ENCODE measurements at places on chromosomes 1 and 21.

GRCh38 chr1:176178316-176178715 lies 28.8 kb downstream of the COP1 start:
- no peak for DNase-seq

DNA sequence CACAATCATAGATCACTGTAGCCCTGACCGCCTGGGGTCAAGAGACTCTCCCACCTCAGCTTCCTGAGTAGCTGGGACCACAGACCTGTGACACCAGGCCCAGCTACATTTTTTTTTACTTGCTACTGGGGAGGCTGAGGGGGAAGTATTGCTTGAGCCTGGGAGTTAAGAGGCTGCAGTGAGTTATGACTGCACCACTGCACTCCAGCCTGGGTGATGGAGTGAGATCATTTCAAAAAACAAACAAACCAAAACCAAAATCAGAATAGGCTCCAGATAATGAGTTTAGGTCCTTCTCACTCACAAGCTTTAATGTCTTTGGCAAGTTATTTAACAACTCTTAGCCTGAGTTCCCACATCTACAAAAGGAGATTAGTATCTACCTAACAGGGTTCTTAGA lies 22.8 kb downstream of the WDR26 start:
- no peak for DNase-seq

DNA sequence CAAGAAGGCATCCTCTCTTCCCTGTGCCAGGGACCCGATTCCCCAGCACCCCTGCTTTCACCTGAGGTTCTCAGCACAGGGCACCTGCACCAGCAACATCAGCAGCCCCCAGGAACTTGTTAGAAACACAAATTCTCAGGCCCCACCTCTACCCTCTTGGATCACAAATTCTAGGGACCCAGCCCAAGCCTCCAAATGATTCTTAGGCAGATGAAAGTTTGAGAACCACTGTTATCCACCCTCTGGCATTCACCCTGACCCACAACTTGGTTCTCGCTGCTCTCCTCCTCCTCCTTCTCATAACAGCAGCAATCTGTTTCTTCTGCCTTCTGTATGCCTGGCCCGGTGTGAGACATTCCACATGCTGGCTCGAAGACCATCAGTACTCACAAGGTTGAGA lies 60.3 kb upstream of the HIVEP3 start:
- DNase-seq, result no peak

DNA sequence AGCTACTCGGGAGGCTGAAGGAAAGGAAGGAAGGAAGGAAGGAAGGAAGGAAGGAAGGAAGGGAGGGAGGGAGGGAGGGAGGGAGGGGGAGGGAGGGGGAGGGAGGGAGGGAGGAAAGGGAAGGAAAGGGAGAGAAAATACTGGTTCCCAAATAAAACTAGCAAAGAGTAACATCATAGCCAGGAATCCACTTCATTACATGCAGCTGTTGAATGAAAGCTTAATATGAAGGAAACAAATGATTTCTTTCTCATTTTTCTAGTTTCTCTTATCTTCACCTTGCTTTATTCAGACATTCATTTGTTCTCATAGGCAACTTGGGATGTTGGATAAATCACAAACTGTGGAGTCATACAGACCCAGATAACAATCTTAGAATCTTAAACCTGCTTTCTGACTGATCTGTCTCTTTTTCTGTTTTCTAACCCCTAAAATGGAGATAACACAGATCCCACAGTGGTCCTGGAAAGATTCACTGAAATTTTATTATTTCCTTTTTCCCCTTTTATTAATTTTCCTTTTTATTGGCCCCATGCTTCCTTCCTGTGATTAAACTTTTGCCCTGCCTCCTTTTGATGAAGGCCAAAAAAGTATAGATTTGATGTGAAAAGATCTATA lies 52.5 kb upstream of the USH2A start:
- no peak for DNase-seq

DNA sequence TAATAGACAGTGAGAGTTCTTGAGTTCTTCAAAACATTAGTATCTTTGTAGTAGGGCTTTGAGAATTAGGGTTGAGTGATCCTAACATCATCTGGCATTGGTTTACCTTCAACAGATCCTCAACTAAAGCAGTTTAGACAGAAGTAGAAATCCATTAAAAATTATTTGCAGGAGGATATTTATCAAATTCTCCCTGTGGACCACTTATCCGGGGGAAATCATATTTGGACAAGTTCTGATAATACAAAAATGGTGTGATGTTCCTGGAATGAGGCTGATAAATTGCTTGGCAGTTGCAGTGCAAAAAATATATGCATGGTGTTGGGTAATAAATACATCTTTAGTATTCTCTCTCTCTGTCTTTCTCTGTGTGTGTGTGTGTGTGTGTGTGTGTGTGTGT lies 115.1 kb upstream of the CHODL start:
- no peak for DNase-seq

GRCh38 chr21:34215911-34216717 lies 142.7 kb downstream of the MRPS6 start:
- DNase-seq, result no peak

- DNase-seq, result no peak
These were observed 2.2 kb upstream of the ANGPTL7 start for GRCh38 chr1:11187000-11187399.

- DNase-seq, result no peak
These were observed 24.2 kb downstream of the SLC19A2 start for GRCh38 chr1:169461390-169462000.

DNA sequence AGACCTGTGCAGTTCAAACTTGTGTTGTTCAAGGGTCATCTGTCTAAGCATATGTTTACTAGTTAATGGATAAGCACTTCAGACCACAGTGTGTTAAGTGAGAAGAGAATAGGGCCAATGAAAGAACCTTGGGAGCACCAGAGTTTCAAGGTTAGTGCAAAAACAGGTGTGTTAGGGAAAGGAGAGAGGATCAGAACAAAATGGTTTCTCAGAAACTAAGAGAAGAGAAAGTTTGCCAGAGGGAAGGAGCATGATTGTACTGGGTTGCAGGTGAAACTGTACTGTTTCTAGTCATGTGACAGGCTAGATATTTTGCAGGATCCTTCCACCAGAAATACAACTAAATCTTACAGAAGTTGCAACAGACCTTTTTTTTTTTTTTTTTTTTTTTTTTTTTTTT lies 23.3 kb downstream of the RPRD2 start:
- no peak for DNase-seq

Data from GM18507 (cell line).